Fibroblast of skin of right quadriceps (primary cell): ENCODE measurements at places on chromosomes 7 and 10.

- DNase-seq: no peak
Observed at GRCh38 chr7:27822245-27822644, 82.3 kb downstream of the TAX1BP1 start.

- peak; percentile 85 for DNase-seq
Observed at GRCh38 chr10:112461029-112461887, 14.2 kb downstream of the VTI1A start.

GRCh38 chr7:3280946-3281656 is 20.0 kb upstream of the SDK1 start:
- no peak for DNase-seq

GRCh38 chr7:152862006-152862405 is 102.5 kb downstream of the ACTR3B start:
- DNase-seq: no peak

GRCh38 chr10:132464256-132465192 is 67.5 kb downstream of the PWWP2B start:
- DNase-seq: no peak
